Chondrocyte (in vitro differentiated cells): ENCODE measurements at places on chromosomes 16 and 17. TPM values are rescaled to one million over a fixed set of nuclear protein-coding genes. Genes with fewer than 3 reads are reported as not detected.

The EME1 gene
- total RNA-seq: 1.9 to 6.8 TPM (median 2.5 TPM) in 3 replicates

The KRTAP4-5 gene
- not detected in 3 replicates for total RNA-seq

The MC1R gene
- total RNA-seq: 3.2 to 7.9 TPM (median 4.2 TPM) in 3 replicates

The ITPRIPL2 gene
- total RNA-seq: 64.1 to 65.3 TPM (median 65.0 TPM) in 3 replicates

The TMIGD1 gene
- total RNA-seq: not detected in 3 replicates

The MMP25 gene
- total RNA-seq: 0.34 TPM in 1 of 3 replicates, not detected in the others

The TP53TG3D gene
- not detected in 3 replicates for total RNA-seq

The SMCR8 gene
- 15.5 to 16.1 TPM (median 15.7 TPM) in 3 replicates for total RNA-seq

The STX1B gene
- 1.4 to 4.0 TPM (median 1.7 TPM) in 3 replicates for total RNA-seq

The CCDC154 gene
- 0.51 to 2.0 TPM (median 1.3 TPM) in 3 replicates for total RNA-seq

The GAST gene
- not detected in 3 replicates for total RNA-seq

The ZNF385C gene
- 0.07 to 0.18 TPM in 2 of 3 replicates, not detected in the other for total RNA-seq

GRCh38 chr17:74379495-74380085 lies 12.3 kb downstream of the GPR142 start:
- peaks cover 23% of the 10 kb centered on the region for H3K27me3 ChIP-seq
- no peak overlapping the region for H3K4me3 ChIP-seq
- no peak for DNase-seq
- no peaks in the 10 kb centered on the region for H3K36me3 ChIP-seq
- peaks cover 15% of the 10 kb centered on the region for H3K4me1 ChIP-seq

DNA sequence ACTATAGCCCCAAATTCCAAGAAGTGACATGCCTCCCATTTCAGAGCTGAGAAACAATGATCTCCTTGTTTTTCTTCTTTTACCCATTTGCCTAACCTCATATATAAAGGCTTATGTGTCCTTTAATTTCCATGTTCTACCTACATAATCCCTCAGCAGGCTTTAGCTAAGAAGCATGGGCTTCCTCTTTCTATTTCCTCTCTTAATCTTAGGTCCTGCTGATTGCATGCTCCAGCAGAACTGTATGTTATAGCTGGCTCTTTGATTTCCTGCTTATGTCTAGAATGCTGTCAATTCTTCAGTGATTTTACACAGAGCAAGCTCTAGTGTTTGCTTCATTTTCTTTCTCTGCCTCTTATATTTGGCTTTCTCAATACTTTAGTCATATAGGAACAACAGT lies 151.7 kb upstream of the COX10 start:
- H3K4me1 ChIP-seq: no peaks in the 10 kb centered on the region
- H3K27me3 ChIP-seq: no peaks in the 10 kb centered on the region
- H3K27ac ChIP-seq: no peak overlapping the region
- DNase-seq: no peak
- no peak overlapping the region for H3K4me3 ChIP-seq

GRCh38 chr17:3888343-3889171 lies 4.3 kb downstream of the CAMKK1 start:
- peaks cover 67% of the 10 kb centered on the region for H3K4me1 ChIP-seq
- H3K36me3 ChIP-seq: no peaks in the 10 kb centered on the region
- no peaks in the 10 kb centered on the region for H3K27me3 ChIP-seq
- DNase-seq: no peak
- peak overlapping the region; percentile 95 for H3K27ac ChIP-seq

DNA sequence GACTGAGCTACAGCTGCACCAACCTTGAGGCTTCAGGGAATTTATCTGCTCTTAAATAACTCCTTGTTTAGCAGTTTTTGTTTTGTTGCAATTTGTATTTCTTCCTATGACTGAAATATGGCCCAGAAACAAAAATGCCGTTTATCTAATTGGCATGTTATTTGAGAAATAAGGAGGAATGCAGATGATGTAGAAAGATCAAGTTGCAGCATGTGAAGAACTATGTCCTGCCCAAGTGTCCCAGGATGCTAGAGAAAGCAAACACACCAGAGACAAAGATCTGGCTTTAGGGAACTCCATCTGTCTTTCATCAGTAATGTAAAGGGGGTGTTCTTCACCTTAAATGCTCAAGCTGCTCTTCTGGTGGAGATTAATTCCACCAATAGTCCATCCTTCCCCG lies 29.7 kb downstream of the USP31 start:
- no peak overlapping the region for H3K27ac ChIP-seq
- H3K4me1 ChIP-seq: peaks cover 33% of the 10 kb centered on the region
- no peak overlapping the region for H3K4me3 ChIP-seq
- H3K36me3 ChIP-seq: no peaks in the 10 kb centered on the region

DNA sequence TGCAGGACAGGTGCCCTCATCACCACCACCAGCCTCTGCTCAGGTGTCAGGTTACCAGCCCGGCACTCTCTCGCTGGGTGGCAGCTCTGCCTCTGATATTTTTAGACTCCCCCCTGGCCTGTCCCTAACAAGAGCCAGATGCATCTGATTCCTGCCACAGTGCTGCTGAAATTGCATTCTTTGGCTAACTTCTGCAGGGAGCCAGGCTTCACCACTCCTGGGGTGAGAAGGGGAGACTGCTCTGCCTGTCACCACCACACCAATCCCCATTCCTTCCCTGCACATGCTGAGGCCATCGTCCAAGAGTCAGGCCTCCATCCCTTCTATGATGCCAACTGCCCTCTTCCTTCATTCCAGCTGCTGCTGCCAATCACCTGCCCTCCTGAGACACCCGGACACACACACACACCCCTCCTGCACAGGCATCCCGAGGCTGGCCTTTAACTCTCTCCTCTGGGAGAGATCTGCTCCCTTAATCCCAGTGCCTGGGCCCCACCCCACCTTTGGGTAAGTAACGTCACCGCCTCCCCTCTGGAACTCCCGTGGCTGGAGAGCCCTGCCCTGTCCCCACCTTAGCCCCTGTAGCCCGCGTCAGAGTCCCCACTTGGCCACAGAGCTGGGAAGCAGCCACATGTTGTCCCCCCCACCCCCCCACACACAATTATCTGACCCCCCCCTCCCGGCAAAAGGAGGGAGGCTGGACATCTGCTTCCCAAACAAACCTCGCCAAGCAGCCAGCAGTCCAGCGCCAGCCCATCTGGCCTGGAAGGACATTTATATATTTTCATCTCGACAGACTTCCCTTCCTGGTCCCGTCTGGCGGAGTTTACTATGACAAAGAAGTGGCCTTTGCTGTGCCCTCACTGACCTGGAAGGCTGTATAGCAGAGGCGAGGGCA lies 2.8 kb downstream of the EMP2 start:
- H3K4me1 ChIP-seq: peaks cover 33% of the 10 kb centered on the region
- H3K27me3 ChIP-seq: peaks cover 2% of the 10 kb centered on the region
- peak overlapping the region; percentile 10 for H3K4me3 ChIP-seq
- H3K36me3 ChIP-seq: no peaks in the 10 kb centered on the region

- no peaks in the 10 kb centered on the region for H3K27me3 ChIP-seq
- no peak overlapping the region for H3K4me3 ChIP-seq
- no peaks in the 10 kb centered on the region for H3K36me3 ChIP-seq
- H3K27ac ChIP-seq: no peak overlapping the region
- no peaks in the 10 kb centered on the region for H3K4me1 ChIP-seq
Measured at GRCh38 chr16:77410449-77410848, 24.4 kb downstream of the ADAMTS18 start.

GRCh38 chr17:78383725-78384471 lies 5.4 kb downstream of the PGS1 start:
- H3K27me3 ChIP-seq: no peaks in the 10 kb centered on the region
- peak overlapping the region; percentile 22 for H3K4me3 ChIP-seq
- peaks cover 77% of the 10 kb centered on the region for H3K4me1 ChIP-seq
- no peak for DNase-seq
- H3K36me3 ChIP-seq: no peaks in the 10 kb centered on the region

DNA sequence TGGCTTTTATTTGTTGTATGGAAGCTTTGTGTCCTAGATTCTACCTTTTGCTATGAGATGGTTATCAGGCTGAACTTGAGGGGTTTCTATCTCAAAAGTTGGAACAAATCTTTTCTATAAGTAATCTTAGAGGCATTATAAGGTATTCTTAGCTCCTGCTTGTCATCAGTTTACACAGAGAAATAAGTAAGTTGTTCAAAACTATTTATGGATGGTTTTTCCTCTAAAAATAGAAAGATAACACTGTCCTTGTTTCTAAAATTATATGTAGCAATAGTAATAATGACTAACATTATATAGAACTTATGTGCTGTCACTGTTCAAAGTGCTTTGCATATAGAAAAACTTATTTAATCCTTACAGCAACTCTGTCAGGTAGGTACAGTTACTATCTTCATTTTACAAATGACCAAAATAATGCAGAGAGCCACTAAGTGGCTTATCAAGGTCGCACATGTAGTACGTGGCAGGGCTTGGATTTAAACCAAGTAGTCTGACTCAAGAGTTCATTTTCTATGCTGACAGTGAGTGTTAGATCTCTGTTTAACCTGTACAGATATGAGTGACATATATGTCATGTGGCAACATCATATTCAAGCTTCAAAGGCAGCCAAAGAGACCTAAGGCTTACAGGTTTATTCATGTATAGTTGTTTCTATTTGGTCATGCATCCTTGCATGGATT lies 59.0 kb downstream of the PHKB start:
- no peak for DNase-seq
- H3K36me3 ChIP-seq: peaks cover 5% of the 10 kb centered on the region
- no peaks in the 10 kb centered on the region for H3K4me1 ChIP-seq
- no peaks in the 10 kb centered on the region for H3K27me3 ChIP-seq
- H3K27ac ChIP-seq: no peak overlapping the region

DNA sequence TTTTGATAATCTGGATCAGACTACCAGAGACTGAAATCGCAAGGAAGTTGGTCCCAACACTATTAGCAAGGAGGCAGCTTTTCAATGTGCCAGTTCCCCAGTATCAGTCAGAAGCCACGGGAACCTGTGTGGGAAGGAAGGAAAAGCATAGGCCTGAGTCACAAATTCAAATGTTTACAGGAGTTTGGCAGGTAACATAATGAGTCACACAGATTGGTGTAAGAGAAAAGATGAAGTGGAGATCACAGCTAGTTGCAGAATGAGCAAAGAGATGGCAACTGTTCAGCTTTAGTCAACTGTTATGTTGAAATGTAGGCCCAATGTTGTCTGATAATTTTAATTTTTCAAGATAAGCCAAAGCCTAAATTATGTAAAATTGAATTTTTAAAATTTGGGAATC lies 28.1 kb upstream of the ITGA2B start:
- peaks cover 8% of the 10 kb centered on the region for H3K36me3 ChIP-seq
- no peak overlapping the region for H3K4me3 ChIP-seq
- H3K4me1 ChIP-seq: no peaks in the 10 kb centered on the region
- no peak for DNase-seq
- no peak overlapping the region for H3K27ac ChIP-seq
- H3K27me3 ChIP-seq: no peaks in the 10 kb centered on the region

DNA sequence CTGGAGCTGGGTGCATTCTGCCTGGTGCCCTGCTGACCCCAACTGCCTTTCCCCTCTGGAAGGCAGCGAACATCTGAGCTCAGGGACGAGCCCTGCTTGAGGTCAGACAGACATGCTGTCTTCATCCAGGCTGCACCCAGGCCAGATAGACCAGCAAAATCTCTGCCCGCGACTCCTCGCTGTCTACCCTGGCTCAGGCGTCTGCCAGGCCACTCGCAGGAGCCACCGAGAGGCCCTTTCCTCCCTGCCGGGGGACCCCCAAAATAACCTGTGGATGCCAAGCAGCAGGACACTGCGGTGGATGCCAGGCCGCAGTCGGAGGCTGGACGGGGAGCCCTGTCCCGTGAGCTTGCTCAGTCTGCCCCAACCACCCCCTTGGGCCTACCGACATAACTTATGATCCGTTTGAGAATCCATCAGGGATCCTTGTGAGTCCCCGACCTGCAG lies 3.3 kb upstream of the SLC25A10 start:
- no peaks in the 10 kb centered on the region for H3K27me3 ChIP-seq
- no peak overlapping the region for H3K4me3 ChIP-seq
- H3K4me1 ChIP-seq: peaks cover 30% of the 10 kb centered on the region
- peaks cover 12% of the 10 kb centered on the region for H3K36me3 ChIP-seq

- H3K4me3 ChIP-seq: peak overlapping the region; percentile 98
- H3K36me3 ChIP-seq: peaks cover 3% of the 10 kb centered on the region
- H3K4me1 ChIP-seq: peaks cover 42% of the 10 kb centered on the region
- no peaks in the 10 kb centered on the region for H3K27me3 ChIP-seq
Measured at GRCh38 chr17:7843536-7844291, 9.7 kb downstream of the KDM6B start.

- peaks cover 24% of the 10 kb centered on the region for H3K4me1 ChIP-seq
- peaks cover 22% of the 10 kb centered on the region for H3K36me3 ChIP-seq
- no peak for DNase-seq
- H3K27me3 ChIP-seq: no peaks in the 10 kb centered on the region
- no peak overlapping the region for H3K4me3 ChIP-seq
Measured at GRCh38 chr17:43517615-43518386, 28.3 kb downstream of the ETV4 start.

- H3K4me1 ChIP-seq: peaks cover 18% of the 10 kb centered on the region
- no peak overlapping the region for H3K4me3 ChIP-seq
- H3K27me3 ChIP-seq: no peaks in the 10 kb centered on the region
- H3K27ac ChIP-seq: no peak overlapping the region
- H3K36me3 ChIP-seq: peaks cover 18% of the 10 kb centered on the region
Measured at GRCh38 chr16:4506450-4506849, 30.3 kb downstream of the HMOX2 start.

DNA sequence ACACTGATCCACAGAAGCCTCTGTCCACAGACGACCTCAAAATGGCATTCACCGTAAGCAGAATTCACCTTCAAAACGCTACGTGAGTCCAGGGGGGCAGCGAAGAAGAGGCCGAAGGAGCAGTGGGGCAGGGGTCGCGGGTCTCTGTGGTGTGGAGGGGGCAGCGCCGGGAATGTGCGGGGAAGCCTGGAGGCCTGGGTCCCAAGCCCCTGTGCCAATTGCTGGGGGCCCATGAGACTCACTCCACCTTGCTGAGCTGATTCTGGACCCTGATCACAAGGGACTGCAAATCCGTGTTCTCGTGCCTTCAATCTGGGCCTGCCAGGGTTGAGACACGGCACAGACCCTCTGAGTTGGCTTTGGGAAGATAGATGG lies 43.3 kb upstream of the SMPD3 start:
- no peak for DNase-seq
- H3K36me3 ChIP-seq: no peaks in the 10 kb centered on the region
- no peak overlapping the region for H3K4me3 ChIP-seq
- no peaks in the 10 kb centered on the region for H3K27me3 ChIP-seq
- H3K27ac ChIP-seq: no peak overlapping the region

GRCh38 chr17:9568004-9568403 lies 7.6 kb downstream of the STX8 start:
- DNase-seq: no peak
- H3K4me1 ChIP-seq: peaks cover 11% of the 10 kb centered on the region
- peaks cover 20% of the 10 kb centered on the region for H3K36me3 ChIP-seq
- no peak overlapping the region for H3K27ac ChIP-seq
- H3K4me3 ChIP-seq: no peak overlapping the region

- peaks cover 9% of the 10 kb centered on the region for H3K27me3 ChIP-seq
- H3K36me3 ChIP-seq: no peaks in the 10 kb centered on the region
- no peak overlapping the region for H3K4me3 ChIP-seq
- H3K4me1 ChIP-seq: peaks cover 6% of the 10 kb centered on the region
- no peak for DNase-seq
- H3K27ac ChIP-seq: no peak overlapping the region
Measured at GRCh38 chr17:6046431-6046830, 23.7 kb upstream of the WSCD1 start.

DNA sequence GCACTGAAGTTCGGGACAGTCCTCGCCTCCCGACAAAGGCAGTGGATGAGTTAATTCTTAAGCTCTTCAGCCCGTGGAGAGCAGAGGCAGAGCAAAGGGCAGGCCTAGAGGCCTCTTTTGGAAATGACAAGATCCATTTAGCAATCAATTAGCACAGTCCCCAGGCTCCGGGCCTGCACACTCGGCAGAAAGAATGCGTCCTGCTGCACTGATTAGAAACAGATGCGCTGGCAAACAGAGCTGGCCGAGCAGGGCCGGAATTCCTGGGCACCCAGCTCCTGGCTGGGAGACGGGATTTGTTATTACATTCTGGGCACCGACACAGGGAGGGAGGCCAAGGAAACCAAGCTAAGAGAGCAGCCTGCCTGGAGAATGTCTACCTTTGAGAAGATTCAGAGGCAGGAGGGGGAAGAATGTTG lies 162.9 kb downstream of the COPRS start:
- H3K4me1 ChIP-seq: peaks cover 70% of the 10 kb centered on the region
- DNase-seq: peak; percentile 90
- H3K36me3 ChIP-seq: peaks cover 1% of the 10 kb centered on the region
